DND-41 (cell line): ENCODE measurements at places on chromosomes 4 and X.

DNA sequence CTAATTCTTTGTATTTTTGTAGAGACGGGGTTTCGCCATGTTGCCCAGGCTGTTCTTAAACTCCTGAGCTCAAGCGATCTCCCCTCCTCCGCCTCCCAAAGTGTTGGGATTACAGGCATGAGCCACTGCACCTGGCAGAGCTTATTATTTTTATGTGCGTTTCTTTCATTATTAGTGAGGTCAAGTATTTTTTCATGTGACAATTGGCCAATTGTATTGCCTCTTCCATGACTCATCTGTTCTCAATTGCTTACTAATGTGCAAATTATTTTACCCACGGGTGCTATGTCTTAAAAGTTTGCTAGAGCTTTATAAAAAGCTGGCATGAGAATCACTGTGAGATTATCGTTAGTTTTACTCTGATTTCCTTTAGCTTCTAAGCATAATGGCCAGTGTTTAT, 13.0 kb upstream of the ARX start:
- no peaks in the 10 kb centered on the region for H3K4me1 ChIP-seq
- H3K27ac ChIP-seq: no peak overlapping the region
- no peak overlapping the region for H3K4me3 ChIP-seq
- DNase-seq: no peak
- no peaks in the 10 kb centered on the region for H3K27me3 ChIP-seq

DNA sequence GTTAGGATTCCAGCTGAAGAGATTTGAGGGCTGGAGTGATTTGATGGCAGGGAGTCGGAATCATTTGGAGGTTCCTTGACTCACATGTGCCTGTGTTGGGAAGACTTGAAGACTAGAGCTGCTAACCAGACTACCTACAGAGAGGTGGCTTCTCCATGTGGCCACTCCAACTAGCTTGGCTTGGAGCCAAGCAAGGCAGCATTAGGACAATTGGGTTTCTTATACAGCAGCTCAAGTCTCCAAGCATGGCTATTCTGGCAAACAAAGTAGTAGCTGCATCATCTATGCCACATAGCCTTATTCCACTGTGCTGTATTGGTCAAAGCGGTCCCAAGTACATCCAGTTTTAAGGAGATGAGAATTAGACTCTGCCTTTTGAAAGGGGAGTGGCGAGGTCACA, 171.7 kb upstream of the SLC4A4 start:
- no peak overlapping the region for H3K4me3 ChIP-seq
- no peaks in the 10 kb centered on the region for H3K4me1 ChIP-seq
- no peaks in the 10 kb centered on the region for H3K27me3 ChIP-seq
- no peak overlapping the region for H3K27ac ChIP-seq
- no peak for DNase-seq

GRCh38 chr4:36280555-36280954, 861 bp upstream of the DTHD1 start:
- H3K27ac ChIP-seq: no peak overlapping the region
- H3K4me3 ChIP-seq: no peak overlapping the region
- H3K27me3 ChIP-seq: no peaks in the 10 kb centered on the region
- peaks cover 15% of the 10 kb centered on the region for H3K4me1 ChIP-seq
- no peak for DNase-seq

GRCh38 chr4:101136373-101137370, 210.7 kb downstream of the PPP3CA start:
- no peak overlapping the region for H3K27ac ChIP-seq
- no peaks in the 10 kb centered on the region for H3K4me1 ChIP-seq
- no peak for DNase-seq
- H3K4me3 ChIP-seq: no peak overlapping the region
- H3K27me3 ChIP-seq: no peaks in the 10 kb centered on the region

- H3K36me3 ChIP-seq: no peaks in the 10 kb centered on the region
- DNase-seq: no peak
Measured at GRCh38 chrX:104351173-104351769, 96.5 kb upstream of the ESX1 start.

GRCh38 chr4:107760281-107760947, 40.4 kb upstream of the PAPSS1 start:
- H3K4me3 ChIP-seq: no peak overlapping the region
- no peak for DNase-seq
- H3K4me1 ChIP-seq: no peaks in the 10 kb centered on the region
- no peaks in the 10 kb centered on the region for H3K36me3 ChIP-seq

DNA sequence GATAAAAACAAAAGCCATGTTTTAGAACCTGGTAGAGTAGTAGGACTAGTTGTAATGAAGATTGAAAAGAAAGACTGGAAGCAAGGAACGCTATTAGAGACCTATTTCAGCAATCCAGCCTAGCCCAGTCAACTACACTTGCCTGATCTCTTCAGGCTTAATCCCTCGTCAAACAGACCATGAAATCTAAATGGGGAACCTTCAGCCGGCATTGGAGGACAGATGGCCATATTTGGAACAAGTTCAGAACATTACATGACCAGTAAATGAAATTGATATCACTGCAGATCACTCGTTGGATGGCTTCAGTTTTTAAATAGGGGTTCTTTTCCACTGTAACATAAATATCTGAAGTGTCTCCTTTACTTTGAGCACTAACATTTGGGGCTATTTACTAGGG, 84.8 kb upstream of the WDR44 start:
- H3K4me1 ChIP-seq: no peaks in the 10 kb centered on the region
- H3K4me3 ChIP-seq: no peak overlapping the region
- H3K27ac ChIP-seq: no peak overlapping the region
- H3K27me3 ChIP-seq: no peaks in the 10 kb centered on the region
- no peaks in the 10 kb centered on the region for H3K36me3 ChIP-seq

DNA sequence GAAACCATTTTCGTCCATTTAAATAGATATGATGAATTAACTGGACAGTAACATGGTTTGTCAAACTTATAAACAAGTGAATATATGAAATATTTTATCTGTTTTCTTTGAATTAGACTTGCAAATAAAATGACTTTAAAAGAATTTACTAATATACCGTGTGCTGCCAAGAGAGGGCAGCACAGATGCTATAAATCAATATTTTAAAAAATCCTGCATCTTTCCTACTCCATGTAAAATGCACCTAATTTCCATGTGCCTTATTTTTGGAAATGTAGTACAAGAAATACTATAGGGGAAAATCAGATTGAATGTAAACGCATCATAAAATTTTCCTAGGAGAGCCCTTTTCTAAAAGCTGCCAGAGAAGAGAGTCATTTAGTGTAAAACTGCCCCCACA, 62.2 kb downstream of the PRKX start:
- no peaks in the 10 kb centered on the region for H3K27me3 ChIP-seq
- no peaks in the 10 kb centered on the region for H3K4me1 ChIP-seq
- no peak overlapping the region for H3K27ac ChIP-seq

DNA sequence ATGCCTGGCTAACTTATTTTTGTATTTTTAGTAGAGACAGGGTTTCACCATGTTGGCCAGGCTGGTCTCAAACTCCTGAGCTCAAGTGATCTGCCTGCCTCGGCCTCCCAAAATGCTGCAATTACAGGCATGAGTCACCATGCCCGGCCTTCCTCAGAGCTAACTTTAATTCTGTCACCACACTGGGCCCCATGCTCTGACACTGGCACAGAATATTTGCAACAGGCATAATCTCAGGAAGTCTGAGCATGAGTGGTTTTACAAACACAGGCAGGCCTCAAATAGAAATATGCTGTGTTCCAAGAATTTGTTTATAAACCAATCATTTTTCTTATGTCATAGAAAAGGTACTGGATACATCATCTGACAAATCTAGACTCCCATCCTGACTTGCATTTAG, 32.7 kb upstream of the FAM9C start:
- DNase-seq: peak; percentile 38
- H3K36me3 ChIP-seq: no peaks in the 10 kb centered on the region
- peak overlapping the region; percentile 72 for H3K27ac ChIP-seq
- no peaks in the 10 kb centered on the region for H3K27me3 ChIP-seq

- H3K36me3 ChIP-seq: peaks cover 10% of the 10 kb centered on the region
- H3K27me3 ChIP-seq: no peaks in the 10 kb centered on the region
- no peak for DNase-seq
- H3K27ac ChIP-seq: no peak overlapping the region
- no peaks in the 10 kb centered on the region for H3K4me1 ChIP-seq
Measured at GRCh38 chr4:82645936-82646565, 84.3 kb upstream of the TMEM150C start.

DNA sequence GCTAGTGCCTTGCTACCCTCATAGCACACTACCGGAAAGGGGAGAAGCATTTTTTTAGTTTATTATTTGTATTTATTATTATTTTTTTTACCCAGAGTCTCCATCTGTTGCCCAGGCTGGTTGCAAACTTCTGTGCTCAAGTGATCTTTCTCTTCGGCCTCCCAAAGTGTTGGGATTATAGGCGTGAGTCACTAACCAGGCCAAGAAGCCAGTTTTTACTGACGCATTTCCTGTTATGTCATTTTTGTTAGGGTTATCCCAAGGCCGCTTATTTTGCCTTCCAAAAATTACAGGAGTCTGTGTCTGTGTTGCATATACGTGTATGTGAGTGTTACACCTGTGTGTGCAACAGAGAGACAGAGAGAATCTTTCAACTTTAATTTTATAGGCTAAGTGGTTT, 404.5 kb downstream of the GBA3 start:
- no peak overlapping the region for H3K27ac ChIP-seq
- H3K36me3 ChIP-seq: no peaks in the 10 kb centered on the region
- no peak for DNase-seq
- no peaks in the 10 kb centered on the region for H3K27me3 ChIP-seq
- no peaks in the 10 kb centered on the region for H3K4me1 ChIP-seq

- no peak overlapping the region for H3K4me3 ChIP-seq
- H3K27me3 ChIP-seq: no peaks in the 10 kb centered on the region
- H3K4me1 ChIP-seq: no peaks in the 10 kb centered on the region
- H3K36me3 ChIP-seq: no peaks in the 10 kb centered on the region
- no peak for DNase-seq
Measured at GRCh38 chr4:21507439-21507838, 441.1 kb downstream of the KCNIP4 start.

- no peak overlapping the region for H3K4me3 ChIP-seq
- H3K27ac ChIP-seq: no peak overlapping the region
- no peaks in the 10 kb centered on the region for H3K27me3 ChIP-seq
- no peaks in the 10 kb centered on the region for H3K36me3 ChIP-seq
- peaks cover 14% of the 10 kb centered on the region for H3K4me1 ChIP-seq
Measured at GRCh38 chr4:86910369-86910768, 18.1 kb upstream of the C4orf36 start.

- peaks cover 3% of the 10 kb centered on the region; the same call in 1 of the 2 replicates for H3K4me1 ChIP-seq
- peak; percentile 40 for DNase-seq
- no peaks in the 10 kb centered on the region for H3K36me3 ChIP-seq
- peaks cover 8% of the 10 kb centered on the region for H3K27me3 ChIP-seq
- no peak overlapping the region for H3K27ac ChIP-seq
- no peak overlapping the region for H3K4me3 ChIP-seq
Measured at GRCh38 chr4:174120446-174121295, 162.8 kb downstream of the FBXO8 start.

GRCh38 chr4:124970011-124970410, 257.5 kb upstream of the ANKRD50 start:
- no peaks in the 10 kb centered on the region for H3K4me1 ChIP-seq
- no peak overlapping the region for H3K27ac ChIP-seq
- H3K4me3 ChIP-seq: no peak overlapping the region
- DNase-seq: no peak
- no peaks in the 10 kb centered on the region for H3K36me3 ChIP-seq

GRCh38 chr4:17030543-17030942, 132.1 kb upstream of the LDB2 start:
- H3K27ac ChIP-seq: no peak overlapping the region
- H3K4me3 ChIP-seq: no peak overlapping the region

DNA sequence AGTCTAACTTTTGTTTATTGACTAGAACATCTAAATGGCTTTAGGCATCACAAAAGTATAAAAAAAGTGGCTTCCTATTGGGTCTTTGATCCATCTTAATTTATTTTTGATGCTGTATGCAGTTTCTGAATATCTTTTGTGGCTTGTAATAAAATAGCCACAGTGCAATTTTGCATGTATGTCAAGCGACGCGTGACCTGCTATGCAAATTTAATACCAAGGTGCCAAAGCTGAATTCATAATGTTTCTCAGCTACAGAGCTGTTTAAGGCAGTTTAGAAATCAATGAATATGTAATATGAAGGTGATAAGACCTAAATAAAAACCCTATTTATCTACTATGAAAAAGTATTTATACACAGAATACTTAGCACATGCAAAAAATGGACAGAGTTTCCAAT, 197.8 kb downstream of the AFF2 start:
- no peaks in the 10 kb centered on the region for H3K4me1 ChIP-seq
- peaks cover 1% of the 10 kb centered on the region; the same call in 1 of the 2 replicates for H3K36me3 ChIP-seq
- no peaks in the 10 kb centered on the region for H3K27me3 ChIP-seq
- no peak overlapping the region for H3K27ac ChIP-seq
- no peak for DNase-seq

GRCh38 chr4:2700031-2700430, 56.1 kb downstream of the TNIP2 start:
- no peaks in the 10 kb centered on the region for H3K4me1 ChIP-seq
- DNase-seq: no peak
- H3K27ac ChIP-seq: no peak overlapping the region
- H3K4me3 ChIP-seq: no peak overlapping the region
